ENCODE measurements at places on chromosomes 6 and 20.
A peak's percentile ranks its signal among the peaks of the same experiment; 100 is the strongest.

DNA sequence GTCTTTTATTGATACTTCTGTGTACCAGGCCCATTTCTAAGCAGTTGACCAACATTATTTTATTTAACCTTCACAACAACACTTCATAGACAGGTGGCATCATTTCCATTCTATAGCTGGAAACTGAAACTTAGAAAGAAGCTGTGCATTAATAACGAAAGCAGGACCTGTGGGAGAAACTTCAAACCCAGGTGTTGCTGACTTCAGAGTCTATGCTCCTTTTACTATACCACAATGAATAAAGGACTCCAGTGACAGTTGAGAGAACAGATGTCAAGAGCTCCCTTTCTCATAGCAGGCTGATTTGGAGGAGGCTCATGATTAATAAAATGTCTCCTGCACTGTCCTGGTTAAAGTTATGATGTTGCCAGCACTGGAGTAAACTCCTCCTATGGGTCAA is 56.6 kb upstream of the POU3F2 start:
- DNase-seq = no peak

DNA sequence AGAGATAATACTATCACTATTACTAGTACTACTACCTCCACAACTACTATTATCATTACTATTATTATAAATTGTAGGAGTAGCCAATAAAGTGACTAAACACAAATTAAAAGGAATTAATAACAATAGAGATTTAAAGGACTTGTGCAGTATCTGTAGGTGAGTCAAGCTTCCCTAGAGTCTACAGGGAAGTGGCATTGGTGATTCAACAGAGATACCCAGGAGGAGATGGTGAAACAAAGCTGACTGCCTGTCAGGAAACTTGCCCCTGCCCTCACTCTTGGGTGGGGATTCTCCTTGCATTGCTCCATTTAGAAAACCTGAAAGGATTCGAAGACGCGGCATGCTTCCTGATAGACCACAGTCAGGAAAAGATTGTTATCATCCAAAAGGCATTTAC is 23.3 kb upstream of the BCLAF1 start:
- DNase-seq = no peak

DNA sequence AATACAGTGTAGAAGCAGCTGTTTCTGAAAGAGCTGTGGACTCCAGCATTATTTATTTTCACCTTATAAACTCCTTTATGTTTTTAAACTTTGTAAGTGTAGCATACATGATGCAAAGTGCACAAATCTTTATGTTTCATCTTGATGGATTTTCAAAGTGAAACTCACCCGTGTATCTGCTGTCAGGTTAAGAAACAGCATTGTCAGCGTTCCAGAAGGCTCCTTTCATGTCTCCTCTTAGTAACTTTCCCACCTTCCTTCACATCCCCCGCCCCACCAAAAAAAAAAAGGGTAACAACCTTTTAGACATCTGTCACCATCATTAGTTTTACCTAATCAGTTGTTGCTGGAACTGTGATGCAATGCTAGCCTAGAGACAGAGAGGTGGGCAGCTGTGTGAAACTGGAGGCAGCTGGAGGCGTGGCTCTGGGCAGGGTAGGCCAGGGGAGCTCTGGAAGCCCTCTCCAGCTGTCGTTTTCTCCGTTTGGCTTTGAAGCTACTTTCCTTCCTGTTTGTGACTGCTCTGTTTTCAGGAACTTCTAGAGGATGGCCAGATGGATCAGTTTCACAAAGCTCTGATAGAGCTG is 7.2 kb downstream of the ACTR5 start:
- DNase-seq = peak; percentile 39

GRCh38 chr6:142707255-142707654 is 237.7 kb downstream of the HIVEP2 start:
- DNase-seq = no peak

DNA sequence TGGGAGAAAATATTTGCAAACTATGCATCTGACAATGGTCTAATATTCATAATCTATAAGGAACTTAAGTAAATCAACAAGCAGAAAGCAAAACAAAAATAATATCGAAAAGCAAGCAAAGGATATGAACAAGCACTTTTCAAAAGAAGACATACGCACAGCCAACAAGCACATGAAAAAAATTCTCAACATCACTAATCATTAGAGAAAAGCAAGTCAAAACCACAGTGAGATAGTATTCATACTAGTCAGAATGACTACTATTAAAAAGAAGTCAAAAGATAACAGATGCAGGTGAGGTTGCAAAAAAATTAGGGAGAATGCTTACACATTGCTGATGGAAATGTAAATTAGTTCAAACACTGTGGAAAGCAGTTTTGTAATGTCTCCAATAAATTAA is 410.2 kb downstream of the MMUT start:
- DNase-seq = no peak

Data from right hindlimb (tissue), 1 donor.